ENCODE measurements at places on chromosomes 11 and 22.

GRCh38 chr22:34866495-34867131 lies 199.3 kb upstream of the ISX start:
- no peaks in the 10 kb centered on the region for H3K36me3 ChIP-seq
- H3K27ac ChIP-seq, result no peak overlapping the region
- no peaks in the 10 kb centered on the region for H3K4me1 ChIP-seq

DNA sequence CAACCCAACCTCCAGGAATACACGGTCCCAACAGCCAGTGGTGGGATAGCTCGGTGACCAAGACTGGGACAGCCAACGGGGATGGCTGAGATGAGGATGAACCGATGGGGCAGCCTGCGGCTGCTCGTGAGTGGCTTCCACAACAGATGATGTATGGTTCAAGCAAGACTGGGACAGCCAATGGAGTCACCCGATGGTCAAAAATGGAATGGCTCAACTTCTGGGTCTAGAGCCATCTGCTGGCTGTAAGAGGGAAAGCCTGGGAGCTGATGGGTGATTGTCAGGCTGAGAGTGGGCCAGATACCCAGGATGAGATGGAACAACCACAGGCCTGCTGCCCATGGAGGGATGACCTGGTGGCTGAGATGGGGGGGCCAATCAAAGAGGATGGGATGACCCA lies 35.5 kb downstream of the SYT7 start:
- H3K27me3 ChIP-seq, result no peaks in the 10 kb centered on the region
- DNase-seq, result no peak
- H3K4me1 ChIP-seq, result no peaks in the 10 kb centered on the region

GRCh38 chr11:95699631-95700470 lies 89.7 kb downstream of the FAM76B start:
- H3K27ac ChIP-seq, result no peak overlapping the region
- DNase-seq, result no peak
- no peaks in the 10 kb centered on the region for H3K27me3 ChIP-seq
- no peaks in the 10 kb centered on the region for H3K4me1 ChIP-seq

DNA sequence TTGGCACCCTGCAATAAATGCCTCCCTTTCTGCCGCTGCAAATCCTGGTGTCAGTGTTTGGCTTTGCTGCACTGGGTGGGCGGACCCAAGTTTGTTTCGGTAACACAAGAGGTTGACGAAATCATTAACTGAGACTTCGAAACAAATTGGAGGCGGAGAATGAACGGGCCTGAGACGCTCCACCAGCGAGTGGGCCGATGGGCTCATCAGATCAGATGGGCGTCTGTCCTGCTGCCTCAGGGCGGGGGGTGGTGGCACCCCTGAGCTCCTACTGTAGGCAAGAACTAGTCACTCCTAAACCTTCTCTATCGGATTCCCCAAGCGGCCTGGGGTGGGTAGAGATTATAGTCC lies 918 bp upstream of the CAPN5 start:
- H3K4me3 ChIP-seq, result peak overlapping the region; percentile 84
- DNase-seq, result no peak
- no peaks in the 10 kb centered on the region for H3K4me1 ChIP-seq
- H3K27me3 ChIP-seq, result no peaks in the 10 kb centered on the region

GRCh38 chr22:25318081-25318823 lies 98.8 kb downstream of the CRYBB2 start:
- H3K4me1 ChIP-seq, result no peaks in the 10 kb centered on the region
- H3K36me3 ChIP-seq, result no peaks in the 10 kb centered on the region
- no peak overlapping the region for H3K4me3 ChIP-seq

- H3K27me3 ChIP-seq, result no peaks in the 10 kb centered on the region
- DNase-seq, result peak; percentile 28
- peak overlapping the region; percentile 69 for H3K27ac ChIP-seq
- peaks cover 34% of the 10 kb centered on the region for H3K36me3 ChIP-seq
- H3K4me1 ChIP-seq, result peaks cover 47% of the 10 kb centered on the region
These were observed 71.6 kb downstream of the LRP5 start for GRCh38 chr11:68383976-68384501.

GRCh38 chr11:116864531-116864930 lies 27.1 kb upstream of the APOA1 start:
- no peak for DNase-seq
- no peak overlapping the region for H3K27ac ChIP-seq
- H3K4me1 ChIP-seq, result no peaks in the 10 kb centered on the region
- peaks cover 63% of the 10 kb centered on the region for H3K36me3 ChIP-seq
- H3K27me3 ChIP-seq, result no peaks in the 10 kb centered on the region
- H3K4me3 ChIP-seq, result no peak overlapping the region

GRCh38 chr11:30717641-30718040 lies 131.5 kb upstream of the MPPED2 start:
- peaks cover 3% of the 10 kb centered on the region for H3K4me1 ChIP-seq
- no peak for DNase-seq
- H3K4me3 ChIP-seq, result no peak overlapping the region
- no peak overlapping the region for H3K27ac ChIP-seq
- no peaks in the 10 kb centered on the region for H3K36me3 ChIP-seq
- no peaks in the 10 kb centered on the region for H3K27me3 ChIP-seq

- H3K27me3 ChIP-seq, result no peaks in the 10 kb centered on the region
- H3K27ac ChIP-seq, result no peak overlapping the region
- H3K36me3 ChIP-seq, result peaks cover 21% of the 10 kb centered on the region
- peaks cover 3% of the 10 kb centered on the region for H3K4me1 ChIP-seq
- DNase-seq, result no peak
These were observed 57.2 kb downstream of the SPECC1L start for GRCh38 chr22:24327832-24328231.

DNA sequence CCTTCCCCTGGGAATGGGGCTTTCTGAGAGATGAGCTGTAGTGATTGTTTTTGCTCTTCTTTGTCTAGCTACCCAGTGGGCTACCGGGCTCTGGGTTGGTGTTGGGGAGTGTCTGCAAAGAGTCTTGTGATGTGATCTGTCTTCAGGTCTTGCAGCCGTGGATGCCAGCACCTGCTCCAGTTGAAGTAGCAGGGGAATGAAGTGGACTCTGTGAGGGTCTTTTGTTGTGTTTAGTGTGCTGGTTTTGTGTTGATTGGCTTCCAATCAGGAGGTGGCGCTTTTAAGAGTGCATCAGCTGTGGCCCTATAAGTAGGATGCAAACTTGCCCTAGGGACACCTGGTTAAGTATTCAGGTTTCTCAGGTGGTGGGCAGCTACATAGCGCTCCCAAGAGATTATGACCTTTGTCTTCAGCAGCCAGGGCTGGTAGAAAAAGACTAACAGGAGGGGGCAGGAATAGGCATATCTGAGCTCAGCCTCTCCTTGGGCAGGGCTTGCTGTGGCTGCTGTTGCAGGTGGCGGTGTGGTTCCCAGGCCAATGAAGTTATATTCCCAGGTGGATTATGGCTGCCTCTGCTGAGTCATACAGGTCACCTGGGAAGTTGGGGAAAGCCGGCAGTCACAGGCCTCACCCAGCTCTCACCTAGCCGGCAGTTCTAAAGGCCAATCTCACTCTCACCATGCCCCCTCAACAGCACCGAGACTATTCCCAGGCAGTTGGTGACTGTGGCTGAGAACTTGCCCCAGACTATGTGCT lies 315.7 kb upstream of the C11orf87 start:
- H3K27ac ChIP-seq, result no peak overlapping the region
- no peaks in the 10 kb centered on the region for H3K36me3 ChIP-seq
- H3K27me3 ChIP-seq, result no peaks in the 10 kb centered on the region
- H3K4me1 ChIP-seq, result no peaks in the 10 kb centered on the region

- DNase-seq, result no peak
- no peaks in the 10 kb centered on the region for H3K27me3 ChIP-seq
- H3K4me3 ChIP-seq, result no peak overlapping the region
- no peaks in the 10 kb centered on the region for H3K4me1 ChIP-seq
- no peaks in the 10 kb centered on the region for H3K36me3 ChIP-seq
- H3K27ac ChIP-seq, result no peak overlapping the region
These were observed 47.2 kb downstream of the LRFN4 start for GRCh38 chr11:66904055-66904454.

DNA sequence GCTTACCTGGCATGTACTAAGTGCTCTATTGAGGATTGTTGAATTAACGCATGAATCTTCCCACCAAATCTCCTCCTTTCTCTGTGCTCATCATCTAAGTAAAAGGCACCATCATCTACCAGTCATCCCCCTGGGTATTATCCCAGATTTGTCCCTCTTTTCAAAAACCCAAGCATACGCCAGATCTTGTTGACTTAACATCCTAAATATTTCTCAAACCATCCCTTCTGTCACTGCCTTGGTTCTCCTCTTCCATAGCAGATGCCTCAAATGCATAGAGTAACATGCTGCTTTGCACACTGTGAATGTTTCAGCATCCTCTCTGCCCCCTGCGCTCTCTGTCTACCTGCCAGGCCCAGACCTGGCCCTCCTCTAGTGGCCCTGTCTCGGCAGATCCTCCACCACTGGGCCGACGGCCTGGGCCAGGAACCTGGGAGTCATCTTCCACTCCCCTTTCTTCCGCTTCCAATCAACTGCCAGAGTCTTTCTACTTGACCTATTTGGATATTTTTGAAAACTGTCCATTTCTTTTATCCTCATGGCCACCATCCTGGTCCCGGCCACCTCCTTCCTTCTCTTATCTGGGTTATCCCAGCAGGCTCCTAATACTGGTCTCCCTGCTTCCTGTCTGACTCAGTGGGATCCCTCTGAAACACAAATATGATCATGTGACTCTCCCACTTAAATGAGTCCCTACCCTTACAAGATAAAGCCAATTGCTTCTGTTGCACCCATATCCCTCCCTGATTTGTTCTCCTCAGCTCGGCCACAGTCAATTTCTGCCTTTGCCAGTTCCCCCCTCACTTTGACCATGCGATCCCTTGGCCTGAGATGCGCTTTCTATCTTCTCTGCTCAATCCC lies 3.4 kb upstream of the TAB1 start:
- H3K4me1 ChIP-seq, result peaks cover 8% of the 10 kb centered on the region
- no peak for DNase-seq
- H3K27ac ChIP-seq, result no peak overlapping the region
- H3K4me3 ChIP-seq, result no peak overlapping the region
- no peaks in the 10 kb centered on the region for H3K36me3 ChIP-seq
- H3K27me3 ChIP-seq, result no peaks in the 10 kb centered on the region

- peaks cover 11% of the 10 kb centered on the region for H3K36me3 ChIP-seq
- no peaks in the 10 kb centered on the region for H3K4me1 ChIP-seq
- no peak overlapping the region for H3K4me3 ChIP-seq
- H3K27ac ChIP-seq, result no peak overlapping the region
- no peak for DNase-seq
These were observed 73.6 kb upstream of the GDPD4 start for GRCh38 chr11:77375107-77375506.

GRCh38 chr11:35566885-35567284 lies 41.5 kb upstream of the PAMR1 start:
- H3K27me3 ChIP-seq, result no peaks in the 10 kb centered on the region
- DNase-seq, result no peak
- no peaks in the 10 kb centered on the region for H3K36me3 ChIP-seq
- H3K27ac ChIP-seq, result no peak overlapping the region

GRCh38 chr11:117302228-117302627 lies 11.1 kb downstream of the BACE1-AS start:
- no peak overlapping the region for H3K4me3 ChIP-seq
- H3K27ac ChIP-seq, result no peak overlapping the region
- no peaks in the 10 kb centered on the region for H3K27me3 ChIP-seq
- H3K4me1 ChIP-seq, result peaks cover 2% of the 10 kb centered on the region

DNA sequence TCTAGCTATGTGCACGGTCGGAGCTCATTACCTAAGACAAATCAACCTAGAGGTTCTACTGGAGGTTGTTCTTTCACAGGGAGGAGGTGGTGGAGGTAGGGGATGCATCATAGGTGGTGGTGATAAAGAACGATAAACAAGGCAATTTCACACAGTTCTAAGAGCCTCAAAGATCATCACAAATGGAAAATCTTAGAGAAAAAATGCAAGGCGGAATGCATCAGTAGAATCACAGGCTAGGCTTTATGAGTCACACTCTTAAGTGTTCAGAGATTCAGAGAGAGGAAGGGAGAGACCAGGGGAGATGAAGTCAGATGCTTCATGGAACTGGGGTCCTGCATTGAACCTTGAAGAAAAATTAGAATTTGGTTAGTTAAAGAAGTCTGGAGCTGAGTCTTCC lies 58.3 kb downstream of the TMPRSS5 start:
- H3K36me3 ChIP-seq, result no peaks in the 10 kb centered on the region
- no peak overlapping the region for H3K27ac ChIP-seq
- no peaks in the 10 kb centered on the region for H3K27me3 ChIP-seq

DNA sequence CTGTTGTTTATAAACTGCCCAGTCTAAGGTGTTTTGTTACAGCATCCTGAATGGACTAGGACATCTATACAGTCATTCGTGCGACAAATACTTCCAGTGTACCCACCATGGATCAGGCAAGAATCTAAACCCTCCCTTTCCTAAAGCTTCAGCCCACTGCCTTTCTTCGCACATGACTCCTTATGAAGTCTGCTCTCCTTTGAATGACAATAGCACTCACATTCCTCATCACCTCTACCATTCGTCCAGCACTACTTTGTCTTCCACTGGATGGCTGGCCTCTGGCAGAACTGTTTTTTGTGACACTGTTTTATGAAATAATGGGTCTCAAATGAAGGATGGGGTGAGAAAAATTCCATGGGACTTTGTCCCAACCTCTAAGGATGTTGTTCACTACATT lies 89.8 kb upstream of the LIN7C start:
- no peak for DNase-seq
- H3K4me1 ChIP-seq, result no peaks in the 10 kb centered on the region
- H3K4me3 ChIP-seq, result no peak overlapping the region
- H3K27ac ChIP-seq, result no peak overlapping the region
- no peaks in the 10 kb centered on the region for H3K27me3 ChIP-seq

DNA sequence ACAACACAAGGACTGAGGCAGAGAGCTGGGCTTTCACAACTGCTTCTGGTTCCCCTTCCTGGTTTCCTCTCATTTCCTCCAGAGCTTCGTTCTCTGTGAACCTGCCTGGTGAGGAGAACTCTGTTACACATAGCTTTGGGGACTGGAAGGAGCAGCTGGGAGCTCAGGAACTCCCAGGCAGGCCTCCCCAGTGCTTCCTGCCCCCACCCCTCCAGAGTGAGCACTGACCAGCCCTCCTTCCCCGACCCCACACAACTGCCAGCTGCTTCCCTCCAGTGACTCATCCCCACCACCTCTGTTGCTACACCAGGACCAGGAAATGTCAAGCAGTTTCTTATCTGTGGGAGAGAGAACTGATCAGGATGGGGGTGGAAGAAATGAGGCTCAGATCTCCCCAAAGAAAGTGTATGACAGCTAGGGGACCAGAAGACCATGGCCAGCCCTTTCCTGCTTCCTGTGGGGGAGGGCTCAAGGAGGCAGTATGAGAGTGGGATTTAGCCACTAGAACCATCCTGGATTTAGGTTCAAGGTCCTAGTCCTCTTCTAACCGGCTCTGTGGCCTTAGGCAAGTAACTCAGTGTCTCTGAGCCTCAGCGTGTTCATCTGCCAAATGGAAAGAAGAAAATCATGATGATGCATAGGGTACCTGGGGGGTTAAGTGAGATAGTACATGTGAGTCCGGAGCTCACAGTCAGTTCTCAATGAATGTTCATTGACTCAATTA lies 4.5 kb upstream of the TP53I11 start:
- H3K4me1 ChIP-seq, result no peaks in the 10 kb centered on the region
- no peak overlapping the region for H3K27ac ChIP-seq
- no peaks in the 10 kb centered on the region for H3K27me3 ChIP-seq

- no peak overlapping the region for H3K4me3 ChIP-seq
- H3K4me1 ChIP-seq, result peaks cover 5% of the 10 kb centered on the region
- H3K36me3 ChIP-seq, result no peaks in the 10 kb centered on the region
- no peak overlapping the region for H3K27ac ChIP-seq
- no peak for DNase-seq
These were observed 44.5 kb downstream of the RTL6 start for GRCh38 chr22:44453441-44454112.

All from ascending aorta (tissue), 2 donors.